Vein endothelial cell (primary cell): ENCODE measurements at places on chromosomes 2 and 18. TPM values are rescaled to one million over a fixed set of nuclear protein-coding genes. Genes with fewer than 3 reads are reported as not detected.

The NPPC gene
- total RNA-seq, result not detected in 2 replicates

The RAB1A gene
- 77.1 and 80.0 TPM in 2 replicates for total RNA-seq

The DYNAP gene
- not detected in 2 replicates for total RNA-seq

The CNTNAP5 gene
- not detected in 2 replicates for total RNA-seq

The TLX2 gene
- not detected in 2 replicates for total RNA-seq
